Fibroblast of villous mesenchyme (primary cell): ENCODE measurements at places on chromosomes 4 and X. TPM values are rescaled to one million over a fixed set of nuclear protein-coding genes. Genes with fewer than 3 reads are reported as not detected.

The CFAP97 gene
- total RNA-seq, result 39.0 and 56.1 TPM in 2 replicates

The SLC25A43 gene
- 17.4 and 22.0 TPM in 2 replicates for total RNA-seq

- no peak for DNase-seq
Measured at GRCh38 chrX:153378607-153379006, 22.5 kb downstream of the PNMA6E start.

GRCh38 chr4:10983268-10983667 lies 298.7 kb upstream of the CLNK start:
- no peak for DNase-seq

- no peak for DNase-seq
Measured at GRCh38 chr4:54094451-54094850, 5.5 kb upstream of the GSX2 start.

The AREG gene
- under 0.01 TPM in 1 of 2 replicates, not detected in the other for total RNA-seq

The S100P gene
- total RNA-seq, result not detected in 2 replicates

DNA sequence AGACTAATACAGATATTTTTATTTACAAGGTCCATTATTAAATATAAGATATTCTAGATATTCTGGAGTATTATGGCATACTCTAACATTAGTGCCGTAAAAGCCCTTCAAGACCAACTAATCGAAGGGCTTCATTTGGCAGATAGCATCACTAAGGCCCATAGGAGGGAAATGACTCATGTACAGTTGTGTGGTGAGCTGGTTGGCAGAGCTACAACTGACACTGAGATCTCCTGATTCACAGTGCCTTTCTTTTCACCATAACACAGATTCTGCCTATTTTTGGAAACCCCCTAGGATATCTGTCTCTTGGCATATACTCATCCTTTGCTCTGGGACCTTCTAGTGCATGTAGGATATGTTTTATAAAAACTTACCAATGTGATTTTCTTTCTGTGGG lies 201.7 kb upstream of the AFF2 start:
- no peak for DNase-seq

DNA sequence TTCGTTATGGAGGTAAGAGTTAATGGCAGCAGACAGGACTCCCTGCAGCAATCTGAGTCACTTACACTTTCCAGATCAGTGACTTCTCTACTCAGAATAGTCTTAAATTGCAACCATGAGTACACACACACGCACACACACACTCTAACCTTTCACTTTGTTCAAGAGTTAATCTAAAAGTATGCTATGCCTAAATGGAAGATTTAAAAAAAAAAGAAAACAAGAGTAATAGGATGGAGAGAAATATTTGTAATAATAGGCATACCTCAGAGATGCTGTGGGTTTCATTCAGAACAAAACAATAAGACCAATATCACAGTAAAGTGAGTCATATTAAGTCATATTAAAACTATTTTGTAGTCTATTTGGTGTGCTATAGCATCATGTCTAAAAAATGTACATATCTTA lies 969.1 kb upstream of the PCDH10 start:
- peak; percentile 7 for DNase-seq

DNA sequence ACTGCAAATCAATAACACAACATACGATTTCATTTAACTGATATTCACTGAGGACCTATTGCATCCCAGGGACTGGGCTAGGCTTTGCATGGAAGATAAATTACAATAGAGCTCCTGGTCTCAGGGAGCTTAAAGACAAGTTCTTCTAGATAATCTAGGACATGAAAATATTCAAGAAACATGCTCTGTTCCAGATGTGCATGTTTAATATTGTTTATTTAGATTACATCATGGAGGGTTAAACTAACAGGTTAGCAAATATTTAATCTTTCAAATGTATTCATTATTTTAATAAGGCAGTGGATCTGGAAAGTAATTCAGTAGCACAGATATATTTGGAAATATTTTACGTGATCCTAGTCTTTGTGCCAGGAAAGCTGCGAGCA lies 2430.3 kb downstream of the PCDH7 start:
- no peak for DNase-seq
